ENCODE measurements at places on chromosomes 6 and 20. TPM values are rescaled to one million over a fixed set of nuclear protein-coding genes. Genes with fewer than 3 reads are reported as not detected.

The GPX5 gene
- not detected for total RNA-seq

The IL17F gene
- total RNA-seq = not detected

The SLC22A2 gene
- total RNA-seq = not detected

The SEL1L2 gene
- total RNA-seq = not detected
